ENCODE measurements at places on chromosomes 2 and 18.

DNA sequence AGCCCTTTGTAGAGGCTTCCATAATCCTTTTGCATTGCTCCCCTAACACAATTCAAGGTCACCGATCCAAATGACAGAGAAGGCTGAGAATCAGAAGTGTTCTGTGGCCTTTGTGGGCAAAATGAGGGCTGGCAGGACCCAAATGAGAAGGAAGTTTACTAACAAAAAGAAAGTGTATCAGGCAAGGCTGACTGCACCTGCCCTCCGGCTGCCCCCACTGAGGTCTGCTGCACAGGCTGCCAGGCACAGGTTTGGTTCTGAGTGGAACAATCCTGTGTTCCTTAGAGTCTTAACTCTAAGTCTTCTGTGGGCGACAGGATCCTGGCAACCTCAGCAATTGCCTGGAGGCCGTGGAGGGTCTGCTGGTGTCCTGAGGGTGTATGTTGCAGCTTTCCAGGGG is 568.5 kb downstream of the CMPK2 start:
- DNase-seq: no peak

DNA sequence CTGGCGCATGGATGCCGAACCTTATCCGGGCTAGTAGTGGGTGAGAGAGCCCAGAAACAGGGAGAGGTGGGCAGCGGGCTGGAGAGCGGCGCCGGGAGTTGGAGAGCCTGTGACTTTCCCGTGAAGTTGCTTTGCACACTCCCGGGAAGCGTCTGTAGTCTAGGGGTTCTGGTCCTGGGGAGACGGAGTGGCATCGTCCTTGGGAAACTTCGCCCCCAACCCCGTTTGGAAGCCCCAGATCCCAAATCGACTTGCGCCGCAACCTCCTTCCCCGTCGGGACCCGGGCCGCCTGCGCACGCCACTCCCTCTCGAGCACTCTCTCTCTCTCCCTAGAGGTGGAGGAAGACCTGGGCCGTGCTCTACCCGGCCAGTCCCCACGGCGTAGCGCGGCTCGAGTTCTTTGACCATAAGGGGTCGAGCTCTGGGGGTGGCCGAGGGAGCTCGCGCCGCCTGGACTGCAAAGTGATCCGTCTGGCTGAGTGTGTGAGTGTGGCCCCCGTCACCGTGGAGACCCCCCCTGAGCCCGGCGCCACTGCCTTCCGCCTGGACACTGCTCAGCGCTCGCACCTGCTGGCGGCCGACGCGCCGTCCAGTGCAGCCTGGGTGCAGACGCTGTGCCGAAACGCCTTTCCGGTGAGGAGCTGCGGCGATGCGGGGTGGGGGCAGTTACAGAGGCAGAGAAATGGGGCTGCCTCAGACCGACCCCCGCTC is 456 bp downstream of the DOK1 start:
- DNase-seq: peak; percentile 49

GRCh38 chr2:196234672-196235071 is 63.3 kb upstream of the STK17B start:
- no peak for DNase-seq

- DNase-seq: no peak
Measured at GRCh38 chr2:8797682-8798081, 39.7 kb downstream of the KIDINS220 start.

- DNase-seq: no peak
Measured at GRCh38 chr2:154570501-154570900, 128.0 kb upstream of the KCNJ3 start.

DNA sequence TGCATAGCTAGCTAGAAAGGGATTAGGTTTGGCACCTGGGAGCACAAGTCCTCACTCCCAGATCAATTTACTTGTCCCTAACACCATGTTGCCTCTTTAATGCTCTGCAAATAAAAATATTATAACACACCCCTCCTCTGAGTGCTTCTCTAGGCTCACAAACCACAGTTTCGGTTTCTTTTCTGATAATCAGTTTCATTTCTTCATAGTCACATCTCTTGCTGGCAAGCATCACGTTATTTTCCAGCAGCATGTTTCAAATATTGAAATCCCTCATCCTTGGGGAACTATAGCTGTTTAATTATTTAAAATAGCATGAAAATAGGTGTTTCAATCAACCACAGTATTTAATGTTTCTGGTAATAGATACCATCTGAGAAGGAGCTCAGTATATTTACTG is 13.9 kb upstream of the SMCHD1 start:
- DNase-seq: no peak

- no peak for DNase-seq
Measured at GRCh38 chr2:101762451-101763171, 65.1 kb downstream of the MAP4K4 start.

- no peak for DNase-seq
Measured at GRCh38 chr2:168603439-168603961, 147.4 kb downstream of the CERS6 start.

- no peak for DNase-seq
Measured at GRCh38 chr18:1914489-1914888, 656.8 kb downstream of the METTL4 start.

GRCh38 chr18:61201511-61201910 is 131.7 kb upstream of the CDH20 start:
- no peak for DNase-seq

DNA sequence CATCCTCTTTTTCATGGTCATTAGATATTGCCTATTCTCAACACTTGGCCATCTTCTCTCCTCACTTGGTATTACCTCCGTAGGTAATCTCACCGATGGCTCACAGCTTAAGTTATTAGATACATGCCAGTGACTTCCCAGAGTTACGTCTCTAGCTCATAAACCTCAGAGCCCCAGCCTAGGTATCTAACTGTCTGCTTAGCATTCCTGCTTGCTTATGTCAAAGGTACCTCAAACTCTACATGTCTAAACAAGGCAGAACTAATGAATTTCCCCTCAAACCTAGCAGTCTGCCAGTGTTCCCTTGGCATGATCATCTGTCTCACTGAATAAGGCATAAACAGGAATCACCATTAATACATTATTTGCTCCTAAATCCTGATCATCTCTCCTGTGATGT is 27.7 kb upstream of the ZNF638 start:
- DNase-seq: no peak

- peak; percentile 25 for DNase-seq
Measured at GRCh38 chr2:207334624-207335371, 169.1 kb upstream of the KLF7 start.

Measured in neural crest cell (in vitro differentiated cells).